Activated CD8-positive, alpha-beta T cell treated with anti-CD3 and anti-CD28 coated beads, Interleukin-2, amount 10 ng/mL, durations not matched to agents 7 days and 5 days (primary cell): ENCODE measurements at places on chromosomes 1 and 21.

- DNase-seq: peak; percentile 23
Observed at GRCh38 chr1:213622365-213623063, 365.3 kb upstream of the PROX1 start.

GRCh38 chr21:24148461-24148860, 1458.8 kb downstream of the MRPL39 start:
- no peak for DNase-seq

DNA sequence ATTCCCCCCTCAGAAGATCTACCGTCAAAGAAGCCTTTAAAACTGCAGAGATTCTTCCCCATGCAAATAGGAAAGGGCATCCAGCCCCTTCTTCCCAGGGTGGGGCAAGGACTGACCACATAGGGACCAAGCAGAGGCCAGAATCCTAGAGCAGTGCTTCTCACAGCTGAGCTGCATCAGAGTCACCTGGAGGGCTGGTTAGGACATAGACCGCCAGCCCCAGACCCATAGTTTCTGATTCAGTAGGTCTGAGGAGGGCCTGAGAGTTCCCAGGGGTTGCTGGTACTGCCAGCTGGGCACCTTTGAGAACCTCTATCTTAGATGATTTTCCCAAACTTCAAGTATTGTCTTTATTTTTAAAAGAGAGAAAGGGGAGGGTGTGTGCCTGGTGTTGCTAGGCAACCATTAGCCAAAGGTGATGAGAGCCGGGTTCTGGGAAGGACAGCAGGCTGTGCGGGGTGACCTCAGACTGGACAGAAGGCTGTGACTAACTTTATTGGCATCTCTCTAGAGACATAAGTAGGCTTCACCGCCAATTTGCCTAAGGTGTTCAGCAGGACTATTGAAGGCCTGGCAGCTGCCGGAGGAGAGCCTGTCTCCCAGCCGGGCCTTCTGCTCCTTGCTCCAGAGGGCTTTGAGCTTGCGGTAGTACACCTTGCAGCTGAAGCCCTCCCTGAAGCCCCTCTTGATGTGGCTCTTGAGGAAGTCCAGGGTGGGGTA, 3.0 kb downstream of the SPATA46 start:
- no peak for DNase-seq

- DNase-seq: peak; percentile 59
Observed at GRCh38 chr1:206685769-206686477, 1.2 kb downstream of the MAPKAPK2 start.

DNA sequence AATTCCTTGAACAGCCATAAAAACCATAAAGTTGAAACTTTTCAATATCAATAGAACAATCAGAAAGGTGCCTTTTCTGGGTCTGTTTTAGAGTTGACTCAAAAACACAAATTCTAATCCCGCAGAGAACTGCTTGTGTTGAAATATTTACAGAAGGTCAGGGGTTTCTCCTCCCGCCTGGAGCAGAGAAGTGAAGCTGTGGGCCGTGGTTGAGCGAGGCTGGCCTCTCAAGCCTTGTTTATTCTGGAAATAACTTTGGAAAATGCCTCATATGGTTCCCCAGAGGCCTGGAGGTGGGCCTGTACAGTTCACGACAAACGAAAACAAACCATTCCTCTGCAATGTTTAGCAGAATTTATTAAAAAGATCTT, 90.8 kb upstream of the ERRFI1 start:
- no peak for DNase-seq

DNA sequence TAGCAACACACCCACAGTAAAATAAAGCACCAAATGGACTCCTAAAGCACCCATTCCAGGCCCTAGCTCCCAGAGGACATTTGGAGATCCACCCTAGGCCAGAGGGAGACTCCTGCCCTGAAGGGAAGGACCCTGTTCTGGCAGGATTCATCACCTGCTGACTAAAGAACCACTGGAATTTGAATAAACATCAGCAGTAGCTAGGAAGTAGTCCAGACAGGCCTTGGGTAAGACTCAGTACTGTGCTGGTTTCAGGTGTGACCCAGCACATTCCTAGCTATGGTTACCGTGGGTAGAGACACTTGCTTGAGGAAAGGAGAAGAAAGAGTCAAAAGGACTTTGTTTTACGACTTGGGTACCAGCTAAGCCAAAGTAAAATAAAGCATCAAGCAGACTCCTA, 92.7 kb upstream of the LRRC7 start:
- no peak for DNase-seq

GRCh38 chr1:63010913-63011660, 227.2 kb downstream of the ATG4C start:
- DNase-seq: no peak
